Brain pericyte (primary cell): ENCODE measurements at places on chromosomes 12 and 14.

GRCh38 chr12:91173124-91173523, 9.5 kb downstream of the DCN start:
- DNase-seq, result no peak

DNA sequence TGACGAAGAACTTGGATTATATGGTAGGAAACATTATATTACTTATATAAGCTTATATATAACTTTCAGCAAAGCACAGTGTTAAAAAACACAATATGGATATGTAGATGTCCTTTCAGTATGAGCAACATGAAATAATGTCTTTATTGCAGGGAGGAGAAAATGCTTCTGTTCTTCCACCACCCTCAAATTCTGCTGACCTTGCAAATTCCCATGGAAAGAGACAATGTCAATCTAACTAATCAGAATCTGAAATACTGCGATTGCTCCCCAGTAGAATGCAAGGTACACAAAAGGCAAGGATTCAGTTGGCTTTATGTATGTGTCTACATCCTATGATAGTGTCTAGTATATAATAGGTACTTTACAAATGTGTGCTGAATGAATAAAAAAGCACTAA, 26.4 kb downstream of the MGAT4C start:
- no peak for DNase-seq

GRCh38 chr12:2266666-2267620, 214.2 kb downstream of the CACNA1C start:
- DNase-seq, result no peak

DNA sequence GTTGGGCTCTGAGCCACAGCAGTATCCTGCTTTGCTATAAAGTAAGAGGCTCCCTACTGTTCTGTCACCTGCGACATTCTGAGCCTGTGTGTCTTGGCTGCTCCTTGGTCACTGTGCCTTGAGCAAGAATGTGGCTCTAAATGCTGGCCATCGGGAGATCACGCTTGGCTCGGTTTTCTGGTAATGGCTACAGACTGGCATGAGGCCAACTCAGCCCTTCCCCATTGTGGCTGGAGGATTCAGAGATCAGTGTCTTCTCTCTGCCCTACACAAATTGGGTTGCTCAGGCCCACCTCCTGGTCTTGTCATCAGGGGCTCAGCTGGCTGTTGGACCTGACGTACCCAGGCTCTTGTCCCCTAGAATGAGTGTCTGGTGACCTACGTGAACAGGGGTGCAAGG, 94.5 kb downstream of the PLXNC1 start:
- DNase-seq, result no peak

DNA sequence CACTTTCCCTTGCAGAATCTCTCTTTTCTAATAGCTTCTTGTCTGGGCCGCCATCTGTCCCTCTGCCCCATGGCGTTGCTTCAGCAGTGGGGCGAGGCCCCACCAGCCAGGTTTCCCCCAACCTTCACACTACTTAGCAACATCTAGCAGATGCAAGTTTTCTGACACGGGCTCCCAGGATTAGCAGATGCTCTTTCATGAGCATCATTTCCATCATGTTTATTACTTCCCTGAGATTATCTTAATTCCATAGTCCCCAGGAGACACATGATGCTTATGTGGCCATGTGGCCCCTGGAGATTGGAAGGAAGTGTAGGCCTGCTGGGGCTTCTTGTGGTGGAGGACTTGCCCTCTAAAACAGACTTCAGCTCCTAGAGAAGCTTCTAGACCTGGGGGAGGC, 102.0 kb upstream of the MYL2 start:
- no peak for DNase-seq

DNA sequence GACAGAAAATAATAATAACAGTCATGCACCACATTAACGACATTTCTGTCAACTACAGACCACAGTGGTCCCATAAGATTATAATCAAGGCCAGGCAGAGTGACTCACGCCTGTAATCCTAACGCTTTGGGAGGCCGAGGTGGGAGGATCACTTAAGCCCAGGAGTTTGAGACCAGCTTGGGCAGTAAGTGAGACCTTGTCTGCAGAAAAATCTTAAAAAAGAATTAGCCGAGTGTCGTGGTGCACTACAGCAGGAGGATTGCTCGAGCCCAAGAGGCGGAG, 8.6 kb downstream of the NAB2 start:
- no peak for DNase-seq

DNA sequence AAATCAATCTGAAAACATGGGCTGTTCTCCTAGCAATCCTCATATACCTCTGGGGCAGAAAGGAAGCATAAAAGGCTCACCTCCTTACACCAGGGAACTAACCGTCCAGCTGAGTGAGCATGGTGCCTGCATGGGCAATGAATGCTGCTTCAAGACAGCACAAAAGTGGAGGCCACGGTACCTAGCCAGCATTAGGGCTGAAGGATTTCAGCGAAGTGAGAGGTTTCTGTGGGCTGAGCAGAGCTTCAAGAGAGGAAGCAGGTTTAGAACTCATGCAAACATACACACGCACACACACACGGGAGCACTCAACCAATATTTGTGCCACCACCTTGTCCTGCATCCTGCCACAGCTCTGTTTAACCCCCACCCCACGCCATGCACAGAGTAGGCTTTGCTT, 838.5 kb upstream of the TMEM132C start:
- DNase-seq, result no peak

DNA sequence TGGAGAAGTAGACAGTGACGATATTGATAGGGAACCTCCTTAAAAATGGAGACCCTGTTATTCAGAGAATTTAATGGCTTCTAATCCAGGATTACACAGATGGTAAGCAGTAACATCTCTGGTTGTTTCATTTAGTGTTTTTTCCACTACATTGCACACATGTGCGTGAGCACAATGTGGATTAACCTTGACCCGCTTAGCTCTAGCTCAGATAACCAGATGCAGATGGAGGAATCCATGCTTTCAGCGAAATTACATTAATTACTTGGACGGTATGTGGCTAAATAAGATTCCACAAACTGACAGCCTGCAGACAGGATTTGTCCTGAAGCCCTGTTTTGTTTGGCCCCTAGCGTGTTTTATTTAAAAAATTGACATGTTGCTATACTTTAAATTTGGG, 378.4 kb downstream of the CCDC91 start:
- no peak for DNase-seq

- DNase-seq, result no peak
These were observed 38.0 kb downstream of the HECTD4 start for GRCh38 chr12:112344220-112344619.

DNA sequence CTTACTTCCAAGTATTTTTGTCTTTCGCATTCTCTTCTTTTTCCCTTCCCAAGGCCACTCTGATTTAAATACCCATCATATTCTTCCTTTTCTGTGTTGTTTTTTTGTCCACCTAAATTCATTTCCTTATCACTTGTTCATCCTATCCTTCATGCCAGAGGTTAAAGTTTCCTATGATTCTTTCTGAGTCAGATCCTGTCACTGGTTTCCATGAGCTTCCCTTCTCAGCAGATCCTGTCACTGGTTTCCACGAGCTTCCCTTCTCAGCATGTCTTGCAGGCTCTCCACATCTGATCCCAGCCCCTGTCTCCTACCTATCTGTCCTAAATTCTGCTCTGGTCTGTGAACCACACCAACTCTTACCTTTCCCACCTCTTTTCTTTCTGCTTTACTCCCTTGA, 311.8 kb upstream of the RGS6 start:
- peak; percentile 8 for DNase-seq

DNA sequence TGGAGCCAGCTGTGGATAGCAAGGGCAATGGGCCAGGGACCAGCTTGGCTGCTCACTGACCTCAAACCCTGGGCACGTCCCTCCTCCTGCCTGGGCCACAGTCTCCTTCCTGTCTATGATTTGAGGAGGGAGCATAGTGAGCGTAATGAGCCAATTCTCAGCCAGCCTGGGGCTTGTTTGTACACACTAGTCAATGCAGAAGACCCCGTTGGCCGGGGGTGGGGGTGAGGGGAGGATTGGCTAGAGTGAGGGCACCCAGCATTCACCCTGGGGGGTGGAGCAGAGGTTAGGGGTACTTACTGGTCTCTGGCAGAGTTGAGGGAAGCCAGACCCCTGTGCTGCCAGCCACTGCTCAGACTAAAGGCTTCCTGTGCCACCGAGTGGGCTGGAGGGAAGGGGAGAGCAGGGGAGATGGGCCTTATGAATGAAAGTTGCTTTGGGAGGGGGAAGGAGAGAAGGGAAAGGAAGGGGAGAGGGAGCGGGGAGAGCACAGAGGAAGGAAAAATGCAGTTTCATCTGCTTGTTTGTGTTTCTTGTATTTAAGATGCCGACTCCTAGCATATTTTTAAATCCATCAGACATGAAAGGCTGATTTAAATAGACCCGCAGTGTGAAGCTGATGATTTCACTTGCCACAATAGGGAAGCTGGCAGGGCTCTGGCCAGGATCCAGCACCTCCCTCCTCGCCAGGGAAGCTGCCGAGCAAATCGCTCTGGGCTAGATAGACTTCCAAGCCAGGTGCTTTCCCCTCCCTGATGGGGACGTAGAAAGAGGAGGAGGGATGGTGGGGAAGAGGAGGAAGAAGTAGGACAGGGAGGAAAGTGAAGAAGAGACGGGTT, 114.0 kb downstream of the PRMT8 start:
- DNase-seq, result no peak

GRCh38 chr12:68510397-68510796, 100.3 kb upstream of the RAP1B start:
- DNase-seq, result no peak

- DNase-seq, result no peak
These were observed 76.5 kb downstream of the VCPKMT start for GRCh38 chr14:50039734-50040400.

- DNase-seq, result no peak
These were observed 257.2 kb downstream of the NELL2 start for GRCh38 chr12:44618946-44619345.

- peak; percentile 43 for DNase-seq
These were observed 63.1 kb downstream of the ARL6IP4 start for GRCh38 chr12:123043536-123044001.

DNA sequence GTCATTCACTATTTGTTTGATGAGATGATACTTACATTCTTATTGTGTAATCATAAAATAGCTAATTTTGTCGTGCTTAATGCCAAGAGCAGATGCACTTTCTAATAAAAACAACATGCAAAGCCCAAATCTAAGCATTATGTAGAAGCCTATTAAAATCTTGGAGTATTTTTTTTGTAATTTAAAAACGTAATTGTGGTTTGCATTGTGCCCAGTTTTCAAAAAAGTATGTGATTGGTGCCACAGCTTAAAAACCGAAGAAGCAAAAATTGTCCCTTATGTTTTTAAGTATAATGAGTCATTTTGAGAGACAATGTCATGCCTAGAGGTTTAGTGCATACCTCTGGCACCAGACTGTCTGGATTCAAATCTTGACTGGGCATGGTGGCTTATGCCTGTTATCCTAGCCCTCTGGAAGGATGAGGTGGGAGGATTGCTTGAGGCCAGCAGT, 464.8 kb upstream of the RGS6 start:
- DNase-seq, result no peak

DNA sequence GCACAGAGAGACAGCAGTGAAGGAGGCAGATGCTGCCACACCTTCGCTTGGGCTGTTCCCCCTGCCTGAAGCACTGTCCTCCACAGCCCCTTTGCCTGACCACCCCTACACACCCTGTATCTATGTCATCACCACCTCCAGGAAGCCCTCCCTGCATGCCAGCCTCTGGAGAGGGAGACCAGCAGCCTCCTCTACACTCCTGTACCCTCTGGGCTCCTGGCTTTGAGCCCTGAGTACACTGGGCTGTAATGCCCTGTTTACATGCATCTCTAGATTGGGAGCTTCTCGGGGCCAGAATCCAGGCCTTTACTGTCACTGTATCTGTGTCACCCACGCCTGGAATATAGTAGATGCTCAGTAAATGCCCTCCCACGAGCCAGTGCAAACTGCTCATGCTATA, 5.9 kb upstream of the TMEM119 start:
- no peak for DNase-seq

DNA sequence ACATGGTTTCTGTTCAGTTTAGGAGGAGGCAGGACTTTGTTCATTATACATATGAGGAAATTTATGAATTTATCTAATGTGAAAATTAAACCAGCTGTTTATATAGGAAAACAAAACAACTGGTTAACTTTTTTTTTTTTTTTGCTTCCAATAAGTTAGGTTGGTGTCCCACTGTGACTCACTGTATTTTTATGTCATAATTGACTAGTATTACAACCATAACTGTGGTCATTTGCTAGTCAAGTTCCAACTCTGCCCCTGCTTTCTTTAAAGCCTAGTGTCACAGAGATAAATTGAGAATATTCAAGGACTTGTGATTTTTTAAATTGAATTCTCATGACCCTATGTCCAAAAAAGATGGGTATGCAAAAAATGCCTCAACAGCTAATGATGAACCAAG, 227.7 kb downstream of the BCAT1 start:
- no peak for DNase-seq

- DNase-seq, result no peak
These were observed 17.2 kb upstream of the LPCAT3 start for GRCh38 chr12:7035463-7035862.

DNA sequence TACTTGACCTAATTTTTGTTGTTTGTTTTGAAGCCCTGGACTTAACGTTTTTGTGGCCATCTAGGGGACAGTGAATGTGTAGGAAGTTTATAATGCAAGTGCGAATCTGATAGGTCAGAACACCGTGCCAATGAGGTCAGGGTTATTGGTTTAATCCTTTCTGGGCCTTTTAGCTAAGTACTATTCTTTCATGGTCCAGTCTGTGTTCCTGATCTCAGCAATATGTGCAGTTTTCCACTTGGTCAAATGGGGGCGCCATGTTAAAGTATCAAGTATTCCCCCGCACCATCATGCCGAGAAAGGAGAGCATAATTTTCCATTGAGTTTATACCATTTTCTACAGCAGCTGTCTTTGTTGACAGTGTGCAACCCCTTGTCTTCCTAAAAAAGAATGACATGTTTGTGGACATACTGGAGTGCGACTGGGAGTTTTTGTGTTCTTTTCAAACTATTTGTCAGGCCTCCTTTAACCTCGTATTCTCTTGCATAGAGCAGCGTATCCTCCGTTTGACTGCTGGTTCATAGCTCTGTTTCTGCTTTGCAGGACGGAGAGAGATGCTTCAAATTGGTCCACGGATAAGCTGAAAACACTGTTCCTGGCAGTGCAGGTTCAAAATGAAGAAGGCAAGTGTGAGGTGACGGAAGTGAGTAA, 1.3 kb downstream of the AHSA1 start:
- DNase-seq, result peak; percentile 21

DNA sequence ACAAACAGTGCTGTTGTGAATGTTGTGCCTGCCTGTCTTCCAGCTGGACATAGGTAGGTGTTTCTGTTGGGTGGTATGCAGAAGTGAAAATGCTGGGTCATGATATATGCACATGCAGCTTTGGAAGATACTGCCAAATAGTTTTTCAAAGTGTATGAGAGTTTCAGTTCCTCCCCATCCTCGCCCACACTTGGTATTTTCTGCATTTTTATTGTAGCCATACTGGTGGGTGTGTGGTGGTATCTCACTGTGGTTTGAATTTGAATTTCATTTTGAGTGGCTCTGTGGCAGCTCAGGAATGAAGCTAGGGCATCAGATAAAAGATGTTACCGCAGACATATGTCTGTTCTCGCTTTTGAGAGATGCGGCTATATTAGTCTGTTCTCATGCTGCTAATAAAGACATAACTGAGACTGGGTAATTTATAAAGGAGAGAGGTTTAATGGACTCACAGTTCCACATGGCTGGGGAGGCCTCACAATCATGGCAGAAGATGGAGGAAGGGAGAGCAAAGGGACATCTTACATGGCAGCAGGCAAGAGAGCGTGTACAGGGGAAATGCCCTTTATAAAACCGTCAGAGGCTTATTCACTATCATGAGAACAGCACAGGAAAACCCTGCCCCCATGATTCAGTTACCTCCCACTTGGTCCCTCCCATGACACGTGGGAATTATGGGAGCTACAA, 183.1 kb downstream of the CAND1 start:
- DNase-seq, result no peak
